ENCODE measurements at places on chromosomes 3 and 15.

GRCh38 chr3:191966556-191966955 is 505.6 kb downstream of the PYDC2 start:
- DNase-seq = no peak

GRCh38 chr15:94576889-94577533 is 345.6 kb downstream of the MCTP2 start:
- peak; percentile 26 for DNase-seq

GRCh38 chr3:79421273-79421672 is 346.5 kb downstream of the ROBO1 start:
- no peak for DNase-seq

GRCh38 chr15:64050281-64051092 is 4.2 kb upstream of the DAPK2 start:
- DNase-seq = no peak

DNA sequence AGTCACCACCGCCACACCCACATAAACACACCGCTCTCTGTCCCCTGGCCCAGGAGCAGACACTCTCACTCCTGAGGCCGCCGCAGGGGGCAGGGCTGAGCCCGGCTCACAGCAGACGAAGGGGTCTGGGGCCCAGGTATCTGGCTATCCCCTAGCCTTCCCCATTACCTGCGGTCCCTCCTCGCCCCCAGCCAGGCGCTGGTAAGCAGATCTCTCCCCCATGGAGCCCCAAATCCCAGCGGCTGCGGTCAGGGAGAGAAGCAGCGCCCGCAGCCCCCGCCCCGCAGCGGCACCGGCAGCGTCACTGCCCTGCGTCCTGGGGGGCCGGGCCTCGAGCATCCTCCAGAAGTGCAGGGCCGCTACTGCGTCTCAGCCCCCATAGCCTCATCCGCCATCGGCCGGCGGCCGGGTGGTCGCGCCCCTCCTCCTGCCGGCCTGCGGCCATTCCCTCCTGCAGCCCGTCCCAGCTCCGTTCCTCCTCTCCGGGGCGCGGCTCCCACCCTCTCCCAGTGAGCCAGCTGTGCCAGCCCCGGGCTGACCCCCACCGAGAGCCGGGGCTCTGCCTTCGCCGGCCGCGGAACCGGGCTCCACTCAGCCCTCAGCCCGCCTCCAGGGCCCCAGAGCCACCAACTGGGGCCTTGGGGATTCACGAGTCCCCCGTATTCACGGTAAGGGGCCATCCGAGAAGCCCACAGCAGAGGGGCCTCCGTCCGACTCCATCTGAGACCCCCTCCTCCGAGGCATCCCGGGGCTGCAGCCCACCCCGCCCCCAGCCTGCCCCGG is 13.1 kb downstream of the TNK2 start:
- DNase-seq = peak; percentile 84

GRCh38 chr3:188319569-188319968 is 165.6 kb downstream of the LPP start:
- DNase-seq = peak; percentile 27

DNA sequence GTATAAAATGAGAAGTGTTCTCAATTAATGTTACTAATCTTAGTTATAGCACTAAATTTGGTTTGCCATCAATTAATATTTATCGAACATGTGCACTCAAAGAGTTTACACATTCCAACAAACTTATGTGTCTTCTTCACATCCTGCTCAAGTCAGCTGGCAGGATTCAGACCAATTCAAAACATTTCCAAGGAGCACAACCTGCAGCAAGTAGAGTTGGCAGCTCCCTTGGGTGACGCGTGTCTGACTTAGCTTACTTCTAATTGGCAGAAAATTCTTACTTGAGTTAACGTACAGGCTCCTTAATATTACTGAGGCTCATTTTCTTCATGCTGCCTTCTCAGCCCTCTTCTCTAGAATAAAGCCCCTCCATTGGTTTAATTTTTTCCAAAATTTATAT is 110.4 kb upstream of the PFN2 start:
- no peak for DNase-seq

DNA sequence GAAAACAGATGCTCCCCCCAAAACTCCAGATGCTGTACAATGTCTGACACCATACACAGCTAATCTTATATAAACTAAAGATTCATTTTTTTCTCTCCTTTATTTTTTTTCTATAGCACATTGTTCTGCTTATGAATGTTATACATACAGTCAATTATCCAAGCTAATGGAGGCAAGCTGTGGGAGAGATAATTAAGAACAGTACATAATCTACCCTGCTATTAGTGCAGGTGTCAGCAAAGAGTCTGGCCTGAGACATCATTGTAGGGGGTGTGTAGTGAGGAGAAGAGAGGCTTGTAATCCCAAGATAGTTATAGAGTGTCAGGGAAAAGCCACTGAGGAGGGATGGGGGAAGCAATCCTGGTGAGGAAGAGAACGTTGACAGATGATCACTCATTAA is 25.4 kb upstream of the CHMP2B start:
- DNase-seq = no peak

GRCh38 chr15:92603743-92604470 is 51.7 kb downstream of the FAM174B start:
- no peak for DNase-seq
